ENCODE measurements at places on chromosomes 7 and 10.

- no peak for DNase-seq
Observed at GRCh38 chr7:13988731-13989125, 738 bp downstream of the ETV1 start.

DNA sequence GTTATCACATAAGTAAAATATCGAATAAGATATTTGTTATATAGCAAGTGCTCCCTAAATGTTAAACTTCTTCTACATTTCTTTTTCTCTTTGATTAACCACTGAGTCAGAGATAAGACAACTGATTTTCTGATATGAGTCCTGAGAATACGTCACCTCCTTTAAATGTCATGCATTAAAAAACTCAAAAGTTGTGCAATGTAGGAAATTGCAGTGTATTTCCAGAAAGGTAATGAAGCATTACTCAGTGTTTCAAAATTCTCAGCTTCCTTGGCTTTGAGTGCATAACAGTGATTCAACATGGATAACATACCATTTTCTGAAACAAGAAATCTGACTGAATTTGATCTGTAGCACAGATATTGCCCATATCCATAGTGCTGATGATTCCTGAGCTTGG, 155.8 kb downstream of the BMPER start:
- no peak for DNase-seq

- DNase-seq: no peak
Observed at GRCh38 chr7:80370587-80370986, 141.3 kb downstream of the GNAT3 start.

DNA sequence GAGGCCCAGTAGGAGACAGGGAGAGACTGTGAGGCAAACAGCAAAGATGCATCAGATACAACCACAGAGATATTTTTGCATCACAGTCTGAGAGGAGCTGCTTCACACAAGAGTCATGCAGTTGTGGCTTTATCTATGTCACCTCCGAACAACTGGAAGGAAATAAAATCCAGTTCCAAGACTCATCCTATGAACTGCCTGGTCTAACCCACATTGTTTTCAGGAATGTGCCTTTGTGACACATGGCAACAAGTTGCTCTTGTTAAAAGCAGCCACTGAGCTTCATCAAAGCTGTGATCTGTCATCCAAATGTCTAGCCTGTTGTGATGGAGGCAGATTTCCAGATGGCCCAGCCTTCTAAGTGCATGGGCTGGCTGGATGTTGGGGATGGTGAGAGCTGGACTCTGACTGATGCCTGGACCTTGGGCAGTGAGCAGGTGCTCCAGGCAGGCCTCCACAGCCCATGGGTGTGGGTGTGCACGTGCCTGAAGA, 255.0 kb downstream of the BMPER start:
- DNase-seq: no peak

- DNase-seq: no peak
Observed at GRCh38 chr7:93944673-93945072, 23.1 kb downstream of the GNG11 start.

- DNase-seq: no peak
Observed at GRCh38 chr10:17523246-17523753, 68.9 kb upstream of the ST8SIA6 start.

- DNase-seq: no peak
Observed at GRCh38 chr10:21285742-21286331, 239.6 kb downstream of the SKIDA1 start.

- no peak for DNase-seq
Observed at GRCh38 chr10:110147961-110148360, 59.4 kb upstream of the MXI1 start.

DNA sequence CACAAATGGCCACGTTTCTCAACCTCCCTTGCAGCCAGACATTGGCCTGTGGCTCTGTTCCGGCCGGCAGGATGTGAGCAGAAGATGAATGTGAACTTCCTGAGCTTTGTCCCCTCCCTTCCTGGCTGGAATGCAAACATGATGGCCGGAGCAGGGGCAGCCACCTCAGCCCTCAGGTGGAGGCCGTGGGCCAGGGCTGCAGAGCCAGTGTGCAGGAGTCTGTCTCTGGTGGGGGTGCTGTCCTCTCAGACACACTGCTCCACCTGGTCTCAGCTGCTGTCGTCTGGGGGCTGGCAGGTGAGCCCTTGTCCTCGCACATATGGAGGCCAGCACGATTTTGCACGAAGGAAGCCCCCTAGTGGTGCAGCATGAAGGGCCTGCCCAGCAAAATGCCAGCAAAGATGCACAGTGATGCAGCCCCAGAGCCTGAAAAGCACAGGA, 25.3 kb upstream of the PWWP2B start:
- DNase-seq: no peak

DNA sequence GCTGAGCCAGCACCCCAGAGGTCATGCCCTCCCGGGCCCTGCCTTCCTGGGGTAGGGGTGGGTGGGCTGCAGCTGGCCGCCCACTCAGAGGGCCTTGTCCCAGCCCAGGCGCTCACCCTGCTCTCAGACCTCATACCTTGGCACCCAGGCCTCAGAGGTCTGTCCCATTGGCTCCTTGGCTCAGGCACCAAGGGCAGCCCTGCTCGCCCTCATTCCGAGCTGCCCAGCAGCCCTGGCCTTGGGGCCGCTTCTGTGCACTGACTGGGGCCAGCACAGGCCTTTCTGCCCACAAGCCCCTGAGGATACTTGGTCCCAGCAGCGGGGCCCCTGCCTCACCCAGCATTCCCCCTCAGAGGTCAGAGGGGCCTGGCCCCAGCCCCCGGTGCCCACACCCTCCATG, 34.3 kb downstream of the YKT6 start:
- DNase-seq: no peak

DNA sequence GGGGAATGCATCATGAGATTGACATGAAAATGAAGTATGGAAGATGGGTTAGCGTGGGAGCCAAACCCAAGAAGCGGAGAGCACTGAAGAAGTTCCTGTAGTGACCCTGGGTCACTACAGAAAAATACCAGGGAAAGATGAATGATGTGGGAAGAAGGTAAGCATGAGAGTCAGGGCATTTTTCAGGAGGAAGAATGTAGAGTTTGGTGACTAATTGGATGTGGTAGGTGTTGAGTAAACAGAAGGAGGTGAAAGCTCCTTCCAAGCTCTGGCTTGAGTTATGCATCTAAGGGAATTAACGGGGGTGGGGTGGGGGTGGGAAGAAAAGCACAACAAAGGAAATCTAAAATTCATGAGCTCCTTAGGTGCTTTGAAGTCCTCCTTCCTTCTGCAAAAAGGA, 238.1 kb upstream of the AOAH start:
- DNase-seq: no peak

DNA sequence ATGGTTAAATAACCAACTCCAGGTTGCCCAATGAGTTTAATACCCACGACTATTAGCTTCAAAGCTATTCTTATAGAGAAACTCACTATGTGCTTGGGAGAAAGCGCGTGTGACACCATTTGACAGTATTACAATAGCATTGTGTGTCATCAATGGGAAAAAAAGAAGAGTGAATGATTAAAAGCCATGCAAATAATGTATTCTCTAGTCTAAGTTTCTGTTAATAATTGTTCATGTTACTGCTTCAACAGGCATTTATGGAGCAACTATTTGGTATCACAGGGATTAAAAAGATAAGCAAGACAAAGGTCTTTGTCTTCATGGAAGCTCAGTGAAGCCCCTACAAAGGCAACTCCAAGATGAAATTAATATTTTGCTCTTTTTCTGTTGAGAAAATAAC, 47.2 kb downstream of the CAV1 start:
- DNase-seq: no peak

DNA sequence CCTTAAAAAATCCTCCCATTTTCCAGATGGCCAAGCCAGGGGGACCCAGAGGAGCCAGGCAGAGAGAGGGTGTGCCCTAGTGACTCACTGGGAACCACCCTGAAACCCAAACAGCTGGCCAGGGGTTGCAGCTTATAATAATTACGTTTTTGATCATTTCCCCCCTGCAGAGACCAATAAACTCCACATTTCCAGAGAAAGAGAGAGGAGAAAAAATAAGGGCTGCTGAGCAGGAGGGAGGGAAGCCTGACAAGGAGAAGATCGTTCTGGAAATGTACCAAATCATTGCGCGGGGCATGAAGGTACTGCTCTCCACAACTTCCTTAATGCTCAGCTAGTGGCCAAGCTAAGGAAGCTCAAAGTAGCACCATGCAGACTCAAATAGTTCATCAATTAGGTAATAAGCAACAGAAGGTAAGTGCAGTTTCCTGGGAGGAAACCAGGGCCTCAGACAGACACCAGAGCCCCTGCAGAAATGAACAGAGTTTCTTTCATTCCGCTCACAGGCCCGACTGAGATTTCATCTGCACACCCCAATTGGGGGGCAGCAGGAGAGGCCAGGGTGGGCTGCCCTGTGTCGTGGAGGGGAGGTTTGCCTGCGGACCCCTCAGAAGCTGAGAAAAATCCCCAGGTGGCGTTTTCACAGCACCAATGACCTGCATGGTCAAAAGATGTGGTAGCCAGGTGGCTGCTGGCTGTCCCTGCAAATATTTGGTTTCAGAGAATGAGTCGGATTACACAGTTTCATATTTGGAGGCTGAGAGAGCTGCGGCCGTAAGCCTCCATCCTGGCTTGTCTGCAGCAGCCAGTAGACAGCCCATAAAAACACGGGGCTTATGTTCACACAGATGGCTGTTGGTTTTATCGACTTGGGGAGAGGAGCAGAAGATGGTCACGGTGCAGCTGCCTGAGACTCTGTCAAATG, 153.2 kb upstream of the LYZL2 start:
- DNase-seq: no peak

DNA sequence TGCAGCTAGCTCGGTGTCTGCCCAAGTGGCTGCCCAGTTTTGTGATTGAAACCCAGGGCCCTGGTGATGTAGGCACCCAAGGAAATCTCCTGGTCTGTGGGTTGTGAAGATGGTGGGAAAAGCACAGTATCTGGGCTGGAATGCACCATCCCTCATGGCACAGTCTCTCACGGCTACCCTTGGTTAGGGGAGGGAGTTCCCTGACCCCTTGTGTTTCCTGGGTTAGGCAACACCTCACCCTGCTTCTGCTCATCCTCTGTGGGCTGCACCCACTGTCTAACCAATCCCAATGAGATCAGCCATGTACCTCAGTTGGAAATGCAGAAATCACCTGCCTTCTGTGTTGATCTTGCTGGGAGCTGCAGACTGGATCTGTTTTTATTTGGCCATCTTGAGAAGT, 27.6 kb downstream of the GIMAP4 start:
- DNase-seq: no peak

- peak; percentile 41 for DNase-seq
Observed at GRCh38 chr10:48300556-48300955, 5.9 kb upstream of the MAPK8 start.

DNA sequence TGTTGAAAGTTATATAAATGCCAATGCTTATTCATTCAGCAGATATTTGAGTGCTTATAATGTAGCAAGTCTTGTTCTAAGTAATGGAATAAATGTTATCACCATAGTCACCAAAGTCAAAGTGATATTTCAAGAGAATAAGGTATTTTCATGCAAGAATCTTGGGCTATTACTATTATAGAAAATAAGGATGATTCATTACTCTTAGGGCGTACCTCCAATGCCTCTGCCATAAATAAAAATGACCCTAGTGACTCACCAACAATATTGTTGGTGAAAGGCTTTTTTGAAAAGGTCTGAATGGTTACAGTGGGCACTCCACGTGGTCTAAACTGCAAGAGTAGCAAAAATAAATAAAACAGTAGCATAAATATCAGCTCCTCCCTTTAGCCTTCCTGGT, 68.4 kb downstream of the RALA start:
- DNase-seq: no peak

GRCh38 chr7:140506788-140507464, 27.6 kb upstream of the MKRN1 start:
- DNase-seq: peak; percentile 26

- DNase-seq: no peak
Observed at GRCh38 chr7:147400221-147400689, 1190.3 kb upstream of the C7orf33 start.
